Caki2 (cell line): ENCODE measurements at places on chromosomes 12 and 14. TPM values are rescaled to one million over a fixed set of nuclear protein-coding genes. Genes with fewer than 3 reads are reported as not detected.

DNA sequence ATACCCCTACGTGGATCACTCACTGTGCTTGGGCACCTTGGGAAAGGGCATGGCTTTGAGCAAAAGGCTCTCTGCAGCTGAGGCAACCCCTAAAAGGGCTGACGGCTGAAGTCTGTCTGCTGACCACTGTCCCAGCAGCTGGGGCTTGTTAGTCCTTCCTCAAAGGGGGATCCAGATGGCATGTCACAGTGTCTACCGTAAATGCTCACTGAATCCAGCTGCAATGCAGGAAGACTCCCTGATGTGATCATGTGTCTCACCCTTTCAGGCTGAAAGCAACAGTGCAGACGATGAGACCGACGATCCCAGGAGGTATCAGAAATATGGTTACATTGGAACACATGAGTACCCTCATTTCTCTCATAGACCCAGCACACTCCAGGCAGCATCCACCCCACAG, 12.4 kb downstream of the OAS1 start:
- no peak for DNase-seq

Gene ALKBH2
- total RNA-seq: 8.6 and 14.9 TPM in 2 replicates

Gene ZNF385A
- total RNA-seq: 1.7 and 1.8 TPM in 2 replicates

Gene DCD
- total RNA-seq: not detected in 2 replicates

- DNase-seq: no peak
These were observed 62.1 kb downstream of the PPP2R5C start for GRCh38 chr14:101823511-101824120.

Gene EXD2
- total RNA-seq: 10.3 and 13.0 TPM in 2 replicates

Gene VASH1
- total RNA-seq: not detected in 2 replicates
